ENCODE measurements at places on chromosomes 1 and 21.

DNA sequence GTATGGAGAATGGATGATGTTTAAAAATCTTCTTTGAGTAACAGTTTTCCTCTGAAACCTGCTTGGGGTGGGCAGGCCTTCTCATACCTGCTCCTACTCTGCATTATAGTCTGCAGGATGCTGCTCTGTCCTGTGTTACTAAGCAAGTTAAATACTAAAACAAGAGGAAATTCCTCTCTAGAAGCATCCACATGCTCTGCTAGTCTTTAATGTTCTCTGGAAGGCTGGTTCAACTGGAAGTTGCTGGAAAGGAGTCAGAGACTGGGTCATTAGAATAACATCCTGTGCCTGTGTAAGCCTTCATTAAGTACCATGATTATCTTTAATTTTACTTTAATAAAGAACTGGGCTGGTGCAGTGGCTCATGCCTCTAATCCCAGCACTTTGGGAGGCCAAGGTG, 5.8 kb downstream of the SELP start:
- no peak for DNase-seq

- DNase-seq: no peak
These were observed 81.1 kb downstream of the TNFSF18 start for GRCh38 chr1:172969611-172970010.

DNA sequence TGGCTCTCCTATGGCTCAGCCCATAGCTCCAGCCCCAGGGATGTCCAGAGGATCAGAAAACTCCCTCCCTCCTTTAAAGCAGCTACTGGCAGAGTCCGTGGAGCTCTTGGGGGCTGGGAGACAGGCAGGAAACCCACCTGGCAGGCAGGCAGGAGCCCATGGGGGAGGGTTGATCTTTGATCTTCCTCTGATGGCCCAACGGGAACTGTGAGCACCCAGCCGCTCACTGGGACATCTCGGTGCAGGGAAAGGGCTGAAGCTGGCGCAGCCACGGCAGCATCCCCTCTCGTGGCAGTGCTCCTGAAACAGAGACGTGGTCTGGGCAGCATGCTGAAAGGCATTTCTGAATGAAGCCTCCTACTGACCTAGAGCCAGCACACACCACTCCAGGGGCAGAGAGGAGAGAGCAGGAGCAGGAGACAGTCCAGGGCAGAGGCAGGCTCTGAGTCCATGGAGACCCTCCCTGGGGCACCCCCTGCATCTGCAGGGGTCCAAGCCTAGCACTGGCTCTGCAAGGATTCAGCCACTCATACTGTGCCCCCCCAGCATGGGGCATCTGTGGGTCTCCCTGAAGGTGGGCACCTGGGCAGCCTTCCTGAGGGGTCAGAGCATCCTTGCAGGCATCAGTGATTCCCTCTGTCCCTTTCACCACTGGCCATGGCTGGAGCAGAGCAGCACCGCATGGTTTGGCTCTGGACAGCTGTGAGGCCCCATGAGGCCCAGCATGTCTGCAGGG, 4.9 kb upstream of the SLX9 start:
- no peak for DNase-seq

- DNase-seq: no peak
These were observed 171.7 kb downstream of the NFIA start for GRCh38 chr1:61253912-61254633.

DNA sequence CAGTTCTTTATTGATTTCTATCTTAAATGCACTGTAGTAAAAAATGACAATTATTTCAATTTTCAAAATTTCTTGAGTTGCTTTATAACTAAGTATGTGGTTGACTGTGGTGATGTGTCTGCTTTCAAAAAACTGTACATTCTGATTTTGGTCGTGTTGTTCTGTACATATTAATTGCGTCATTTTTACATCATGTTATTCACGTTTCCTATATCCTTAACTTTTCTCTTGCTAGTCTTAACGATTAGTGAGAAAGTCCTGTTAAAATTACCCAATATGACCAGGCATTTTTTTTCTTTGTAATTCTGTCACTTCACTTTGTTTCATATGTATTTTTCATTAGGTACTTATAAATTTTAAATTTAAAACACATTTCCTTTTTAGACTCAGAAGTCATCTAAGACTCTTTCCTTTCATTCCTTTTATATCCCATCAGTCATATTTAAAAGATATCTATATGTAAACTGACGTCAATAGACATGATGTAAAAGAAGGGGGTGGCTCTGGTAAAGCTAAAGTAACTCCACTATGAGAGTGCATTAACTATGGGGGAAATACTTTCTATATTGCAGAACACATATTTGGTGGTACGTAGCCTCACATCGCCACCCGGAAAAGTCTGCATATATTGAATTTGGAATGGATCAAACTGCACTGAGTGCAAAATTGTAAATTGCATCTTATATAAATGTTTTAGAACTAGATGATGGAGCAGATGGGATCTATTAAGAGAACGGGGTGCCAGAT, 1.1 kb upstream of the COA6 start:
- DNase-seq: no peak

- DNase-seq: peak; percentile 20
These were observed 28.3 kb upstream of the RCSD1 start for GRCh38 chr1:167601442-167602383.

DNA sequence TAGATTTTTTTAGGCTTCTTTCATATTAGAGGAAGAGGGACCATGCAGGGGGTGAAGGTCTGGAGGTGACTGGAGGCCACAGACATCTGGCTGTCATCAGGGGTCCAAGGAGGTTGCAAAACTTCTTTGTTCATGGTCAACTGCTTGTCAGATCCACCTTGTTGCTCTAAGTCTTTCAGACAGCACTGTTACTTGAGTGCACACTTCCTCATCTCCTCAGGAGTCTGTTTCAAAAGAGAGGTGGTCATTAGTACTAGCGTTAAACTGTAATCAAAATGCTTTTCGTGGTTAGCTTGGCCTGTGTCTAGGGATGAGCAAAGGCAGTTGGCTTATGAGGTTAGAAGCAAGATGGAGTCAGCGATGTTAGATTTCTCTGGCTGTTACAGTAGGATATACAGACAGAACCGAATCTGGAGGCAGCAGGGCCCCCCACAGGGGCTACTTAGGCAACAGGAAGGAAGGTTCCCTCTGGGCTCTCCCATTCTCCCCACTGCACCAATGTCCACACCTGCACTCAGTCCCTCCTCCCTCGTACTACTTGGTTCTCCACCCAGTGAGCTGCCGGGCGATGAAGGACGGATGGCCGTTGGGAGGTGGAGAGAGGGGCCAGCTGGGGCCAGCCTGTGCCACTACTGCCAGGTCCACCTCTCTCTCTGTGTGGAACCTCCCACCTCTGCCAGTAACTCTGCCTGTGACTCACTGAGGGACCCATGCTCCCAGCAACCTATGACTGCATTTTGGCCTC, 57.2 kb downstream of the TOR1AIP2 start:
- no peak for DNase-seq

GRCh38 chr1:200302921-200303290, 106.9 kb downstream of the ZNF281 start:
- no peak for DNase-seq

- no peak for DNase-seq
These were observed 90.3 kb downstream of the SCMH1 start for GRCh38 chr1:41151846-41152245.

DNA sequence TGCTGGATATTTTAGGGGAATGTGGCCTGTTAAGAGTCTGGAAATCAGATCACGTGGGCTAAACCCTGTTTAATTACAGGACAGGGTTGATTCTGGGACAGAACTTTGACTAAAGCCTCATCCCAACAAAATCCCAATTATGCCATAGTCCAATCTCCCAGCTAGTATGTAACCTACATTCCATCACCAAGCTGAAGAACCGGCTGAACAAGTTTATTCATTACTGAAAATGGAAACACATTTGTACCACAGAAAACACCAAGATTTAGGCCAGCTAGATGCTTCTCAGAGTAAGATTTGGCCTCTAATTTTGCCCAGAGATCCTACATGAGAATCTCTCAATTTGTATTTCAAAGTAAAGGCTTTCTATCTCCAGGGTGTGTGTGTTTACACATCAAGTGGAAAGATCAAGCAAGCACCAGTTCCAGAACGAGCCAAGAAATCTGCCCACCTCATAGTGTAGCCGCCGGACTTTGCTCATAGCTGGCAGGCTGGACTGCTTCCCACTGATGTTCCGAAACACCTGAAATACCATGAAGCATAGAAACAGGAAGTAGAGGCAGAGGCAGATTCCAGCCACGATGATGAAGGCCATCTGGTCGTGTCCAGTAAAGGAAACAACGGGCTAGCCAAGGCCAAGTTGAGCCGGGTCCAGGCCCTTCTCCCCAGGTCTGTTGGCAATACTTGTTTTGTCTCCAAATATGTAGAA, 86.8 kb downstream of the WLS start:
- no peak for DNase-seq

- peak; percentile 8 for DNase-seq
These were observed 1.3 kb downstream of the CNN3 start for GRCh38 chr1:94925561-94926125.

DNA sequence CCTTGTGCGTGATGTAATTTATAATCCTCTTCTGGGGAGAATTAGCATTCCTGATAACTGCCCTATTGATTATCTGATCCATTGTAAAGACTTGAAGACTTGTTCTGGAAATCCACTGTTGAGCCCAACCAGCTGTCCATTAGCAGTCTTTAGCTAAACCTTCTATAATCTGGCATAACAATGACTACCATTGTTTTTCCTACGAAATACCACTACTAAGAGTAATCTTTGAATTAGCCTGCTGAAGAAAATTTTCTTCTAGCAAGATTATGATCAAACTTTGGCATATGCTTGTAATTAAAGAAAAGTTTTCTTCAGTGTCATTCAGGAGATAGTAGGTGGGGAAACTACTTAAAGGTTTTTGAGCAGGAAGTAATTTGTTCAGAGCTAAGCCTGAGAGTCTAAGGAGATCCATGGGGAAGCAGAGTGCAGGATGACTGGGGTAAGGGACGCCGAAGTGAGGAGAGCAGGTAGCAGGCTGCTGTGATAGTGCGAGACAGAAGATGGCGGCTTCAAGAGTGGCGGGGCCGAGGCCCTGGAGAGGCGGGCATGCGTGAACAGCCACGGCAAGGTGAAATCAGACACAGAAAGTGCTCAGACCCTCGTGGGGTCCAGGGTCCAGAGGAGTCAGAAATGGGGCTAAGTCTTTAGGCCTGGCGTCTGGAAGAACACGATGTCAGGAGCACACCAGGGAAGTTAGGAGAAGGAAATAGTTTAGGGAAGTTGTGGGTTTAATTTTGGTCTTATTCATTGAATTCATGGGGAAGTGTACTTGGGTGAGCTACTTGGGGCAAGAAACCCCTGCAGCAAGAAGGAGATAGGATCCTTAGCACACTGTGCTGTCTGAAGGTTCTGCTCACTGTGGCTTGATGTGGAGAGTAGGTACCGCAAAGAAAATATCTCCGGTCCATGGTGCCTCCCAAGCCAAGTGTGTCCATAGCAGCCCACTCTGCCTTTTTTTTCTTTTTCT, 112.6 kb upstream of the ADAR start:
- DNase-seq: no peak

DNA sequence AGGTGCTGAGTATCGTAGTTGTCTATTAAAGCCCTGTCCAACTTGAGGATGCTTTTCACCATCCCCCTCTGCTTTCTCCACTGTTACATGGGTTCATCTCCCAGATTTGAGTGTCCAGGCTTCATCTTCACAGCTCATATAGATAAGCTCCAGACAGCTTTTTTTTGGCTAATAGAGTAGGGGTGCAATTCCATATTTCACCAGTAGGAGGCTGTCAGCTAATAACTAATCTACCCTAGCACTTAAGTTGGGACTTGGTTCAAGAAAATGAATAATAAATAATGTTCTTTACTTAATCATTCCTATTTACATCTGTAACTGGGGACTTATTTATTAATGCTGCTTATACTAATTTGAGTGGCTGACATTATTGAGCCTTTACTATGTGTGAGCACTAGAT, 124.5 kb downstream of the IGSF21 start:
- DNase-seq: no peak

DNA sequence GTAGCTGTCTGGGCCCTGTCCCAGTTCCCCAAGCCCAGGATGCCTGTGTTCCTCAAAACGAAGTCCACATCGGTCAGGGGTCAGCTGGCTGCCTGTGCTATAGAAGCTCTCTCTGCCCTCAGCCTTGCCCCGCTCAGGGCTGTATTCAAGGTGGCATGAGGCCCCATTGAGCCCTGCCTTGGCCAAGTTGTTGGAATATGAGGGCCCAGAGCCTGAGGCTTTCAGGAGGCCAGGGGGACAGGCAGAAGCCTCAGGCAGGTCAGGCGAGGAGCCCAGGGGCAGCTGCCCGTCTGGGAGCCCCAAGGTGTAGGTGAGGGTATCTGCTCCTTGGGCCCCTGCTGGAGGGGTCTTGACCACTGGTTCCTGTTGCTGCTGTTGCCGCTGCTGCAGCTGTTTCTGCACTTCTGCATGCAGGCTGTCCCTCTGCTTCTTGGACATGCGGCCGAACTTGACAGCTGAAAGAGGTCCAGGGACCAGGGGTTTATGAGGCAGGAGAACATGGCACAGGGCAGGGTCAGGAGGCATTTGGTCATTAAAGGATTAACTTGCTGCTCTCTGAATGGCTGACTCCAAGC, 9.8 kb upstream of the LINGO4 start:
- no peak for DNase-seq

DNA sequence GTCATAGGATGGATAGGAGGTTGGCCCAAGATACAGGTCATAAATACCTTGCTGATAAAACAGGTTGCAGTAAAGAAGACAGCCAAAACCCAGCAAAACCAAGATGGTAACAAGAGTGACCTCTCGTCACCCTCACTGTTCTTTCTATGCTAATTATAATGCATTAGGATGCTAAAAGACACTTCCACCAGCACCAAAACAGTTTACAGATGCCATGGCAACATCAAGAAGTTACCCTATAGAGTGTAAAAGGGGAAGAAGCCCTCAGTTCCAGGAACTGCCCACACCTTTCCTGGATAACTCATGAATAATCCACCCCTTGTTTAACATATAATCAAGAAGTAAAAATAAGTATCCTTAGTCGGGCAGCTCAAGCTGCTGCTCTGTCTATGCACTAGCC, 671.9 kb downstream of the PTPRC start:
- DNase-seq: no peak

DNA sequence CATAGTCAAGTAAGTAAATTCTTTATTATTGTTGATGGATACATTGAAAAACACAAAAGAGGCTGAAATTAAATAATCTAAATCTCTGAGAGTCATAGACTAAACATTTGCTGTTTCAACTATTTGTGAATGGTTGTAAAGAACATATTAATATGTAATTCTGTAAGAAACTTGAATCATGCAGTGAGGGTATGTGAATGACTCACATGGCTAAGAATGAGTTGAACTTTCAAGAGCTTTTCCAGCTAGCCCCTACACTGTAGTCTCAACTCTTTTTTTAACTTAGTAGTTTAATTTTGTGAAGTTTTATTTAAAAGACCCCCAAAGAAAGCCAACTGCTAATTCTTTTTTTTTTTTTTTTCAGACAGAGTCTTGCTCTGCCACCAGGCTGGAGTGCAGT, 588.1 kb downstream of the DPYD start:
- DNase-seq: no peak
